ENCODE measurements at places on chromosomes 2 and 18.

GRCh38 chr2:19898592-19899329 lies 3.0 kb downstream of the TTC32 start:
- DNase-seq: no peak

DNA sequence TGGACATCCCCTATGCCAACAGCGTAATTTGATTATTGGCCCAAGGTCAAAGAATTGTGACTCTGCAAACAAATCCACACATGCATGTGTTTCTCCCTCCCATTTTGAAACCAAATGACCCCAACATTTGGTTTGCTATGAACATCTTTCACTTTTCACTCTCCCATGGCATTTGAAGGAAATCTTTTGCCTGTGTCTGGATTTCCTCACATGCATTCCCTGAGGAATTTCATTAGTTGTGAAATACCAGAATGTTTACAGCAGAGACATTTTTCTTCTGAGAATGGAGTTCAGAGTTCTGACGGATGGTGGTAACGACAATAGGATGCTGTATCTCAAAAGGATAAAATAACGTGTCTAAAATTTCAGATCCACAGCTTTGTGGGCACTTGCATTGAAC lies 60.3 kb upstream of the LMAN1 start:
- DNase-seq: no peak

DNA sequence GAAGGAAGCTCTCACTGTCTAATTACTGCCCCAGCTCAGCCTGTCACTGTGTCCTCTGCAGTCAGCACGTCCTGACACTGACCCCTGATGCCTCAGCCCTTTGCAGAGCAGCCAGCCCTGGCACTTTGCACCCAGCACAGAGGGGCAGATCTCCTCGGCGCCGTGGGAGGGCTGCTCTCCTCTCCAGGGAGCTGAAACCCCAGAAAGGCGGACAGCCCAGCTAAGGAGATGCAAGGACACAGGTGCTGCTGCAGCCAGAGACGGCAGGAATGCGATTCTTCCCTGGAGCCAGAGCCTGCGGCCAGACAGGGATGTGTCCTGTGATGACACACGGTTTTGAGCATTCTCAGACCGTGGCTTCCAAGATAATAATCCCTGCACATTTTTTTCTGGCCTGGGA lies 34.5 kb upstream of the SIX3 start:
- no peak for DNase-seq

DNA sequence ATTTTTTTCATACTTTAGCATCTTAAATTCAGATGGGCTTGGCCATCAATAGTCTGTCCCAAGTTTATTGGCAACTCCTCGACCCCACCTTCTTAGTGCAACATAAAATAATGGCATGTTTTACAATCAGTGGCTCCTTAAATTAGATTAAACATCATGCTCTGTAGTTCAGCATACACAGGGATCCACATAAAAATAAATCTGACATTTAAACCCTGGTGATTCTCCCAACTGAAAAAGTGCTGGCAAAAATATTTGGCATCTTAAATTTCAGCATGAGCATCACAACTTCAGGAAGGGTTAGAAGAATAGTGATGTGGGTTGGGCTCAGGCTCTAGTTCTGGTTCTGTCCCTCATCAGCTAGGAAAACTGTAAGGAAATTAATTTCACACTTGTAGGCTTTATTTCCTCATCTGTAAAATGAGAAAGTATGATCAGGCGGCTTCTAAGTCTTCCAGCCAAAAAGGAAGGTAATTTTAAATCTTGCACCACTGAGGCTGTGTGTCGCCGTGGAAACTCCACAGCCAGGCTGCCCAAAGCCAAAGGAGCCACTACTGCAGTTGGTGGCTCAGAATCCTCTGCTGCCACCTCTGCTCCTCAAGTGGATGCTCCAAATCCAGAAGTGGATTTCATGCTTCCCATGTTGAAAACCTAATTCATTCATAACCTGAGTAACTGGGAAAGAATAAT lies 17.6 kb upstream of the EPG5 start:
- no peak for DNase-seq

- no peak for DNase-seq
Observed at GRCh38 chr2:240603846-240604245, 17.3 kb downstream of the CAPN10 start.

DNA sequence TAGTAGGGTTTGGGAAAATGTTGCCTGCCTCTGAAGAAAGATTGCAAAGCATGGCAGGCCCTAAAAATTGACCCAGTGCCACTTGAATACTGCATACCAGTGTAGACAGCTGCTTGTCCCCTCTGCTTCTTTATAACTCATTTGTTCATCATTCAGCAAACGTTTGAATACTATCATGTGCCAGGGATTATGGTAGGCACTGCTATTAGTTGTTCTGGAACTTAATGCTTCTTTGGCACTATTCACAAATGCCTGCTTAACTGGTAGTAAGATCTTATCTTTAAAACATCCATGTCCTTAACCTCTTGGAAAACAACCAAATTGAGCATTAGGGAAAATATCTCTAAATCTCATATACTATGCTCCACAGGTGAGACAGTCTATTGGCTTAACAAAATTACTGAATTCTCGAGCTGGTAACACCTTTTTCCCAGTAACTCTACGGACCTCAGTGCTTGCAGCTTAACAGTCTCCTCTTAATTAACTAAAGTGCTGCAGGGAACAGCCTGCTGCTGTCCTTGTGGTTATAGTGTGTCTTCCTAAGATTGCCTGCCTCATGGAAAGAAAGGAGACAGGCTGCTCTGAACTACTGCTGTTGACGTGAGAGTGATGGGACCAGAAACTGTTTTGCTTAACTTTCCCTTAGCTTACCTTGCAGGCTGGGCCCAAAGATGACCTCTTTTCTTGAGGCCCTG lies 93.2 kb downstream of the MIB1 start:
- DNase-seq: no peak

DNA sequence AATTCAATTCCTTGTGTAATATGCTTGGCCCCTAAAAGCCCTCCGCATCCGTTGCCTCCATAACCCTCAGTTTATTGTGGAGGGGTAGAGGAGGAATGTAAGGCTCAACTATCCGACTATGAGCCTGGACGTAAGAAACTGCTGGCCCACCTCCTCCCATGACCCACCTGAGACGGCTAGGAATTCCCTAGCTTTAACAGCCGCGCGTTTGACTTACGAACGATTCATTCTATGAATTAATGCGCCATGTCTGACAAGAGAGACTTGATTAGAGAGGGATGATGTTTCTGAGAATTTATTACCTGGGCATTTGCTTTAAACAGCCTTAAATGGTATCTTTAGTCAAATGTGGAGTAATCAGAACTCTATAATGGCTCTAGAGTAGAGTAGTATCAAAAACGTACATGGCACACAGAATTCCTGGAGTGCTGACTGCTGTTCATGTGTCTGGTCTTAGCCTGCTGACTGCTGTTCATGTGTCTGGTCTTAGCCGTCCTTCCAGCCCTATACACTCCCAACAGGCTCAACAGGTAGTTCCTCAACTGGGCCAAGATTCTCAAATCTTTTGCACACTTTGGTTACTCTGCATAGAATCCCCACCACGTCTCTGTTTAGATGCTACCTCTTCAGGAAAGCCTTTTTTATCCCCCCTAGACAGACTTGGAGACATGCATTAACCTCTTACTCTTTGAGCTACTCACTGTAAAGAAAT lies 899 bp upstream of the GFPT1 start:
- no peak for DNase-seq

- DNase-seq: peak; percentile 76
Observed at GRCh38 chr2:86035883-86036668, 69.6 kb downstream of the POLR1A start.

GRCh38 chr2:47870641-47871540 lies 35.4 kb downstream of the FBXO11 start:
- no peak for DNase-seq

GRCh38 chr2:86284401-86284841 lies 53.0 kb downstream of the REEP1 start:
- no peak for DNase-seq

DNA sequence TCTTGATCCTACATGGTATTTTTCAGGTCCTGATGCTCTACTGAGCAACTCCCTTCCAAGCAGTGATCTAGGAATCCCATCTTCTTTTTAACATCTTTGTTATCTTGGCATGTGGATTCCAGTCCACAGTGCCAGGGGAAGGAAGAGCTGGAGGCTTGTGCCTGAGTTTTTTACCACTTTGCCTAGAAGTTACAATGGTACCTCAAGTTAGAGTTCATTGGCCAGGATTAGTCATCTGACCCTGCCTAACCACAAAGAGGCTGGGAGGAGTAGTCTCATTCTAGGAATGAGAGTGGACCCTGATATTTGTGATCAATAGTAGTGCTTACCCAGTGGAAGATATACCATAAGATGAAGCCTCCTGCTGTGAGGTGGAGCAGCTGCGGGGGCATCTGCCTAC lies 109.3 kb downstream of the ADCYAP1 start:
- DNase-seq: no peak

- no peak for DNase-seq
Observed at GRCh38 chr2:238865744-238866355, 18.0 kb downstream of the TWIST2 start.

- DNase-seq: no peak
Observed at GRCh38 chr2:28321426-28321825, 71.2 kb upstream of the FOSL2 start.

GRCh38 chr2:240383099-240383758 lies 52.2 kb upstream of the GPC1 start:
- DNase-seq: no peak

DNA sequence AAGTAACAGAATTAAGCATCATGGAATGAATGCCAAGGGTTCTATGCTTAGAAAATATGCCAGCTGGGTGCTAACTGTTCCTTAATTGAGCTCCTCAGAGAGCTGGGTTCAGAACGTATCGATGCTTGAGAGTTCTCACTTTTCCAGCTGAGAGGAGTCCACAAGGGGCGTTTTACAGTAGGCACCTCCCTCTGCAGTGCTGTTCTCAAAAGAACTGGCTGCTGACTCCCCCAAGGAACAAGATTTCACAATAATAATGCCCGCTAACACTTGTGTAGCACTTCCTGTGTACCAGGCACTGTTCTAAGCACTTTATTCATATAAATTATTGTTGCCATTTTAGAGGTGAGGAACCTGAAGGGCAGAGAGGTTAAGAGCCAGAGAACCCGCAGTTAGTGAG lies 18.1 kb upstream of the TMEM237 start:
- no peak for DNase-seq

GRCh38 chr2:59744436-59744835 lies 809.0 kb downstream of the BCL11A start:
- DNase-seq: no peak

GRCh38 chr2:171237751-171238505 lies 77.2 kb upstream of the TLK1 start:
- DNase-seq: no peak

DNA sequence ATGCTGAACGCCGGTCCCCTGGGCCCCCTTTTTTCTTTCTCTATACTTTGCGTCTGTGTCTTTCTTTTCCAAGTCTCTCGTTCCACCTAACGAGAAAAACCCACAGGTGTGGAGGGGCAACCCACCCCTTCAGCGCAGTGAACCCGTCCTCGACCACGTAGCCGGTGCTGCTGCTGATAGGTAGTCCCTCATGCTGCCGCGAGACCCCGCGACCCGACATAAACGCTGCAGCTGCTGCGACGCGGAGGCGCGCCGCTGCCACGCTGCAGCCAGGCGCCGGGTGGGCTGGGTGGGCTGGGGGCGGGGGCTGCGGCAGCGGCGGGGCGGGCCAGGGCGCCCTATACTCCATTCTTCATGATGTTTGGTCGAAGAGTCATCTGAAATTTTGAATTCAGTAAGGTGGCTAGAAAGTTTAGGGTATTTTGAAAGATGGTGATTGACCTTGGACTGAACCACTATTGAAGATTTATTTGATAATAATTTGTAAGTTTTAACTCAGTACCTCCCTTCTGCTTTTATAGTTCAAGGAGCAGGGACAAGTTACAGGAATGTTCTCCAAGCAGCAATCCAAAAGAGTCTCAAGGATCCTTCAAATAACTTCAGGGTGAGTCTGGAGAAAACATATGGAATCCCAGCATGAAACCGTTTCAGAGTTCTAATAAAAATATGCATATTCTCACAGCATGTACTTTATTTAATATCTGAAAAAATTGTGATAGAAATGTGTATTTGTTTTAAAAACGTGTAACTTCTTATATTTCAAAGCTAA lies 24.1 kb downstream of the CFLAR start:
- no peak for DNase-seq

GRCh38 chr2:221109552-221109951 lies 462.6 kb downstream of the EPHA4 start:
- no peak for DNase-seq

DNA sequence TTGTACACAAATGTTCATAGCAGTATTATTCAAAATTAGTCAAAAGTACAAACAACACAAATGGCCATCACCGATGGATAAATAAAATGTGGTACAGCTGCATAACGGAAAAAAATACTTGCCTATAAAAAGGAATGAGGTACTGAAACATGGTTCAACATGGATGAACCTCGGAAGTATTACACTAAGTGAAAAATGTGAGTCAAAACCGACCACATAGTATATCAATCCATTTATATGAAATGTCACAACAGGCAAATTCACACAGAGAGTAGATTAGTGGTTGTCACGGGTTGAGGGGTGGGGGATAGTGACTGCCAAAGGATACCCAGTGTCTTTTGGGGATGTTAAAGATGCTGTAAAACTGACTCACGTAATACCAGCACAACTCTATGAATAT lies 3.5 kb downstream of the SS18 start:
- no peak for DNase-seq

GRCh38 chr2:88517759-88518201 lies 65.3 kb upstream of the FOXI3 start:
- DNase-seq: no peak

DNA sequence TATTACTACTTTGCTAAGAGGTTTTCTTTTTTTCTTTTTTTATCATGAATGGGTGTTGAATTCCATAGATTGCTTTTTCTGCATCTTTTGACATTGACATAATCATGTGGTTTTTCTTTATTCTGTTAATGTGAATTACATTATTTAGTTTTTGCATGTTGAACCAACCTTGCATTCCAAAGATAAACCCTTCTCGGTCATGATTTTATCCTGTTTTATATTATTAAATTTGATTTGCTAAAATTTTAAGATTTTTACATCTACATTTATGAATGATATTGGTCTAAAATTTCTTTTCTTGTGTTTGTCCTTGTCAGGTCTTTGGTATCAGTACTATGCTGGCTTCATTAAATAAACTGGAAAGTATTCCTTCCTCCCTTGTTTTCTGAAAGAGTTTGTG lies 87.5 kb upstream of the FOSL2 start:
- no peak for DNase-seq

DNA sequence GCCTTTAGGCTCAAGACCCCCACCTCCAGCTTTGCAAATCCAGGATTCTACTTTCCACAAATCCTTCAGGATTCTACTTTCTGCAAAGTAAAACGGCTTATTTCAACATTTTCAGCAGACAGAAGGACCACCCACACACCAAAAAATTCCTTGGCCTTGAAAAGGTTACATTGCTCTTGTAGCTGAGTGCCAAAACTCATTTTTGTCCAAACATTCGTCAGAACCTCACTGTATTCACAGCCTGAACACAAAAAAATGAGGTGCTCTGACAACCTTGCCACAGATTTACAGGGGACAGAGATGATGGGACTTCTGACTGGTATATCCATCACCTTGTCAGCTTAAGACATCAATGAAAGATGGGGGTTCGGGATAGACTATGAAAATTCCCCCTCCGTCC lies 63.0 kb upstream of the COX7A2L start:
- DNase-seq: no peak

Data from NK-92 treated with Interleukin-12 subunit alpha and Interleukin-12 subunit beta, amount 100 ng/mL, for 24 hours (cell line).